Stimulated activated CD8-positive, alpha-beta memory T cell treated with anti-CD3 and anti-CD28 coated beads, Interleukin-15, amount 100 ng/mL, for 24 hours (primary cell): ENCODE measurements at places on chromosomes 16 and 17.

DNA sequence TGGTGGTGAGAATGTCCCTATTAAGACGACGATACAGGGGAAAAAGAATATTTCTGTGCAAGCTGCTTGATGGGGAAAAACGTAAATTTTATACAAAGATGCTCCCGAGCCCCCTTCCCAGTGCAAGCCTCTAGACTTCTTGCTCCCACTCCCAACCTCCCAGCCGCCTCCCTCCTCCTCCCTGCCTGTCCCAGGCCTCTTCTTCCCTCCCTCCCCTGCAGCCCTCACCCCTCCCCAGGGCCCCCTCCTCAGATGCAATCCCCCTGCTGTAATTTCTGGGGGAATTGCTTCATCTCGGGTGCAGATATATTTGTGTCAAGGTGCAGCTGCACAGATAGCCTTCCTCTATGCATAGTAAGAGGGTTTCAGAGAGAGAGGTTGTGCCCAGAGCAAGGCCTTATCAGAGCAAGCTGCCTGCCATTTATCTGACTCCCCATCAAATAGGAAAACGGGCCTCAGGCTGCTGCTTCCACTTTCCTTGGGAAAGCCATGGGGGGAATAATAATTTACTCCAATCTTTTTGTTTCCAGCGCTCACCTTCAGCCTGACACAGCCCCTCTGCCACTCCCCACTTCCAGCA lies 47.4 kb upstream of the LHX1 start:
- DNase-seq, result no peak

DNA sequence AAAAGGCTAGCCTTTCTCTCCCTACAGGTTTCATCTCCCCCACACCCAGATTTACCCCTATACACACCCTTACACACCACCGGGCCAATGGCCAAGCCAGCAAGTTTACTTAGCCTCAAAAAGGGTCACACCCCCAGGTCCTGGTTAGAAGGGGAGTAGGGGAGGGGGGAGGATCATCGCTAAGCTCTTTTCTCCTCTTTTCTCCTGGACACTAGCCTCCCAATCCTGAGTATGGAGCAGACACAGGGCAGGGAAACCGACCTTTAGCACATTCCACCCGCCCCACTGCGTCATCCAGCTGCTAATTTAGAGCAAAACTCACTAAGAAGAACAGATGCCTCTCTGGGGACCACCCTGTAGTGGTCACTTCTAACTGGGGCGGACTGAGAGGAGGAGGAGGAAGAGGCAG lies 4.4 kb downstream of the ACLY start:
- DNase-seq, result no peak

DNA sequence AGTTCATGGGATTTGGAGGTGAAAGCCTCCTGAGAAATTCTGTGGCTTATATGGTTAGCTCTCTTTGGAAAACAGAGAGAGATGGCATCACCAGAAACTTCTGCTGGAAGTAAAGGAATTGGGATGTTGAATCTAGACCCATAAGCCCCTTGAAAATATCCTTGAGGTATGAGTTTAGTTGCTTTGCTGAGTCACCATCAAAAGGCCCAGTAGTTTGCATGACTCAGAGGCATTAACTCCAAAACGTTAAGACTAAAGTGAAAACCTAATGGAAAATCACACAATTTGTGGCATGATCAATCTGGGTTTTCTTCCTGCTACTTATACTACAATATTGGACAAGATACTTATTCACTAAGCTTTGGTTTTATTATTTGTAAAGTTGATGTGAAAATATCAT lies 349.2 kb upstream of the SALL1 start:
- no peak for DNase-seq

- no peak for DNase-seq
Observed at GRCh38 chr17:65942592-65942991, 249.3 kb downstream of the CEP112 start.

- DNase-seq, result no peak
Observed at GRCh38 chr16:48373258-48374029, 11.8 kb downstream of the SIAH1 start.

- no peak for DNase-seq
Observed at GRCh38 chr17:4409659-4410058, 24.1 kb upstream of the SPNS3 start.

DNA sequence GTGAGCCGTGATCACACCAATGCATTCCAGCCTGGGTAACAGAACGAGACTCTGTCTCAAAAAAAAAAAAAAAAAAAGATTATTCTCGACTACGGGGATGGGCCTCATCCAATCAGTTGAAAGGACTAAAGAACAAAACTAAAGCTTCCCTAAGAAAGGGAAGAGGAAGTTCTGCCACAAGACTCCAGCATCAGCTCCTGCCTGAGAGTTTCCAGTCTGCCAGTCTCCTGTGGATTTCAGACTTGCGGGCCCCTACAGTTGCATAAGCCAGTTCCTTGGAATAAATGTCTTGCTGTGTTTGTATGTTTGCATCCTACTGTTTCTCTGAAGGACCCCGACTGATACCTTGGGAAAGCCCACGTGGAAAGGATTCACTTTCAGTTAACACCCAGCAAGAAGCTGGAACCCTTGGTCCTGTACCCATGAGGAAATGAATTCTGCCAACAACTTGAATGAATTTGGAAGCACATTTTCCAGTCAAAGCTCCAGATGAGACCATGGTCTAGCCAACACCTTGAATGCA lies 26.3 kb upstream of the FZD2 start:
- no peak for DNase-seq

- no peak for DNase-seq
Observed at GRCh38 chr16:63289834-63290460, 1253.7 kb upstream of the CDH8 start.

DNA sequence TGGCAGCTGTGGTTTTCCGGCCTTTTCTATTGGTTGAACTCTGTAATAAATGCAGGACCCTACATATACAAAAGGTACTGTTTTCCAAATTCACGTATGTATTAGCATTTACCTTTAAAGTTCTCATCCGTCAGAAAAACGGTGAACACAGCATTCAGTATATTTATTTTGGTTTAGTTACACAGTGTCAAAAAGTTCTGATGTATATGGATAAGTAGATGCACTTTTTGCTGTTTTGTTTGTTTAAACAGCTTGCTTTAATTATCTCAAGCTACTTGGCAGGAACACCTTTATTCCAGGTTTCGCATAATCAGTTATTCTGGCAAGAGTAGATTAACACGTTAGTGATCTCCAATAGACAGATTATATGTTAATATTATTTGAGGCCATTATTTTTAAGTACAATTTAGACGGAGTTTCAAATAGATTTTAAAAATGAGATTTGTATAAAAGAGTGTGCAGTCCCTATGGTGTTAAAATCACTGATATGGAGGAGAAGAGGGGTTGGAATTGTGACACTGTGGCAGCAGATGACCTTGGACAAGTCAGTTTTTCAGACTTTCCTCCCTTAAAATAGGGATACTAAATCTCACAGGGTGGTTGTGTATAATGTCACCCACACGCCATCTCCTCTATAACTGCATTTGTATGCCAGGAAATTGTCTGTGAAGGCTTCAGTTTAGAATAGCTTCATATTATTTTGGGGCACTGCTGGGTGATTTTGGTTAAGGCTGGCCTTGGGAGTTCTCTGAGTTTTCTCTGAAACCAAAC lies 2.1 kb downstream of the HERPUD1 start:
- no peak for DNase-seq

- DNase-seq, result no peak
Observed at GRCh38 chr17:30905742-30906100, 317 bp downstream of the TEFM start.

DNA sequence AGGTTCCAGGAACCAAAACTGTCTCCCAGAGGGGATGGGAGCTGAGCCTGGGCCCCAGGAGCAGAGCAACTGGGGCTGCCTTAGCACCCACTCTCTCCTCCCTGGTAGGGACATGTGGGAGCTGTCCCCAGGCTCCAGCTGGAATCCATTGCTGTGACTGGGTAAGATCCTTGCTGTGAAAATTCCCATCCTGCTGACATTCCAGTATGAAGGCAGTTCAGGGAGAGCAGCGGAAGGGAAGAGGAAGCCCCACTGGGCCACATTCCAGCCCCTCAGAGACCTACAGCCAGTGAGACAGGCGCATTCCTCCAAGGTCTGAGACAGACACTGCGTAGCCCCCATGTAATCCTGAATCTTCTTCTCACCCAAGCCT lies 24.2 kb downstream of the MYO18A start:
- no peak for DNase-seq

DNA sequence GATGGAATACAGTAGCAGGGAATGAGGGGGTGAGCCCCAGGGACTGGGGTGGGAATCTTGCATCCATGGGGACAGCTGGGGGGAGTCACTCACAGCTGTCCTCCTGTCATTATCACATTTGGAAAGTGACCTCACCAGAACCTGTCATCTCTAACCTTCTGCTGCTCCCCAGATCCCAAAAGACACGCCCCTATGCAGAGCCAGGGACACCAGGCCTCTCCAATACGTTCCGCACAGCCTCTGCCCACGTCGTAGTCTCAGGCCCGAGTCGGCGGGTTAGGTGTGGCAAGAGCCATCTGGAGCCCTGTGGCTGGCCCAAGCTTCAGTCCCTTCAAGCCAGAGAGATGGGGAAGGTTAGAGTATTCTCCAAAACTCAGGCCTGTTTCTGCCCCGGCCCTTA lies 214.3 kb downstream of the ENGASE start:
- no peak for DNase-seq
